ENCODE measurements at places on chromosomes 7 and 10.

DNA sequence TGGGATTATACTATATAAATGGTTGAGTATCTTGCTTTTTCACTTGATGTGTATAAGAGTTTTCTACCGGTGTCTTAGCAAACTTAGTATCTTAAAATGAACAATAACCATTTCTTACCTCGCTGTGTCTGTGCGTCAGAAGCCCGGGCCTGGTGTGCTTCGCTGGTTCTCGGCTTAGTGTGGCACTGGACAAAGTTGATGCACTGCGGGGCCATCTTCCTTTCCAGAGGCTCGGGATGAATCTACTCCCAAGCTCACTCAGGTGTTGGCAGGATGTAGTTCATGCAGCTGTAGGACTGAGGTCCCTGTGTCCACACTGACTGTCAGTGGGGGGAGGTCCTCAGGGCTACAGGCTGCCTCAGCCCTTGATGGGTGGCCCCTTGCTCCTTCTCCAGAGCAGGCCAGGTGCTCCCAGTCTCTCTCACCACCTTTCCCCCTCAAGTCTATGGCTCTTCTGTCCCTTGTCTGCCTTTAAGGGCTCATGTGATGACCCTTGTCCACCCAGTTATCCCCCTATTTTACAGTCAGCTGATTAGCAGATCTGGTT, 227.8 kb downstream of the GLRX3 start:
- DNase-seq, result no peak

DNA sequence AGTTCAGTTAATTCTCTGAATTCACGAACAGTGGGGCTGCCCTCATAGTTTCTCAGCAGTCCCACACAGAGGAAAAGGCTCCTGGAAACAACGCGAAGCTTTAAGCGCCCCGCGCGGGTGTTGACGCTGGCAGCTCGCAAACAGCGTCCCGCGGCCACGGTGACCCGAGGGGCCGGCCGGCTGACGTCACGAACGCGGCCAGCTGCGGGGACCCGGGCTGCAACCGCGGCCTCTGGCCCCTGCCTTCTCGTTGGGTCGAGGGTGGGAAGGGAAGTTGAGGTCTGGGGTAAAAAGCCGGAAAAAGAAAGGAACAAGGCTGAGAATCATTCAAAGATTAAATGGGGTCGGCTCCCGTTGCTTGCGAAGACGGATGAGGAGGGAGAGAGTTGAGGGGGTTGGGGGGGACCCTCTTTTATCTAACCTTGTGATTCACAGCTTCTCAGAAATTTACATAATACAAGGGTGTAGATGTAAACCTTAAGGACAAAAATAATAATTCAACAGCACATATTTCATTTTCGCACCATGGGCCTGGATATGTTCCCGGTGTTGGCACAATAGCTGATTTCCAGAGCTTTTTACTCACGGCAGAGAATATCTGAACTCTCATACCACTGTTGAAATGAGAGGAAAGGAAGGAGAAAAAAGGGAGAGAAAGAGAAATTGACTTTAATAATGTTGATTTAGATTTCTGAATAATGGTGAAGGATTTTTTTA, 7.3 kb upstream of the FEZF1 start:
- no peak for DNase-seq

- no peak for DNase-seq
Observed at GRCh38 chr10:37896436-37896835, 39.0 kb upstream of the ZNF248 start.

- no peak for DNase-seq
Observed at GRCh38 chr7:158239290-158239981, 348.2 kb downstream of the PTPRN2 start.

DNA sequence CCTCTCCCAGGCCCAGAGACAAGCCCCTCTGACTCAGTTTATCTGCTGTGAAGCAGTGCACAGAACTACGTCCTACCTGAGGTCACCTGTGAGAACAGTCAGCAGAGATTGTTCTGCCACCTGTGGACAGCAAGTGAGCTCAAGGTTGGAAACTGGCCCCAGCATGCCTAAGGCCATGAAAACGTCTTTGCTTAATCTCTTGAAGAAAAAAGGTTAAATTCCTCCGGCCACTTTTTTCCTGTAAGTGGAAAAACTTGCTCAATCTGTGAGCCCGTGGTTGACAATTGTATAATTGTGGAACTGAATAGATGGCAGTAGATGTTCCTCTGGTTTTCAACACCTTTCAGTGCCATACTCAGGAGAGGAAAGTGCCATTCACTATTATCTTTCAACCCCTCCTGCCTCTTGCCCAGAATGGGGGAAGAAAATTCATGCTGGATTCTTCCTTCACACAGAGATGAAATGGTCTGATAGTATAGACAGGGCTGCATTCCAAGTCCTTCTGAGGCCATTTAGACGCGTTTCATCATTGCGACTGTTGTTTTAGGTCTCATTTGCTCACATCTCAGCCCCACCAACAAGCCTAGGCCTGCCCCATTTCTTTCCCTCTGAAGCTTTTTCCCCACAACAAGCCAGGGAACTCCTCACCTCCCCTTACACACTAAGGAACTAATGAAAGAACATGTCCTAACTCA, 292.9 kb downstream of the FZD1 start:
- DNase-seq, result no peak

Data from CD4-positive, alpha-beta T cell treated with Interleukin-10 for 1 hour (primary cell).